ENCODE measurements at places on chromosomes 4 and X. TPM values are rescaled to one million over a fixed set of nuclear protein-coding genes. Genes with fewer than 3 reads are reported as not detected.

- no peak for DNase-seq
Observed at GRCh38 chrX:38774249-38774648, 27.0 kb upstream of the MID1IP1 start.

DNA sequence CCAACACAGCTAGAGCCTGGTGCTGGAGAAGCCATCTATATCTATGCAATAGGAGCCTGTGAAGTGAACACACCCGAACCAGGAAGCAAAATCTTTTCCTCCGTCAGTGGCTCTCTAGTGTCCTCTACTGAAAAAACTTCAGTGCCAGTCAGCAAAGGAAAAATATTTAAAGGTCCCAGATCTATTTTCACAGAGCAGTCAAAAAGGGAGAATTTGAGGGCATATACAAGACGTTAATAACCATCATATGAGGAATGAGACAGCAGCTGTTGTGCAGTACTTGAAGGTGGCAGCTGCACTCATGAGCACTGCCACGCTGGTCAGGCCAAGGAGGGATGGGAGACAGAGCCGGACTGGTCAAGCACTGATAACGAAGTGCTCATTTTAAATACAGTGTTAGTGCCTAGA lies 14.4 kb downstream of the MCUB start:
- no peak for DNase-seq

DNA sequence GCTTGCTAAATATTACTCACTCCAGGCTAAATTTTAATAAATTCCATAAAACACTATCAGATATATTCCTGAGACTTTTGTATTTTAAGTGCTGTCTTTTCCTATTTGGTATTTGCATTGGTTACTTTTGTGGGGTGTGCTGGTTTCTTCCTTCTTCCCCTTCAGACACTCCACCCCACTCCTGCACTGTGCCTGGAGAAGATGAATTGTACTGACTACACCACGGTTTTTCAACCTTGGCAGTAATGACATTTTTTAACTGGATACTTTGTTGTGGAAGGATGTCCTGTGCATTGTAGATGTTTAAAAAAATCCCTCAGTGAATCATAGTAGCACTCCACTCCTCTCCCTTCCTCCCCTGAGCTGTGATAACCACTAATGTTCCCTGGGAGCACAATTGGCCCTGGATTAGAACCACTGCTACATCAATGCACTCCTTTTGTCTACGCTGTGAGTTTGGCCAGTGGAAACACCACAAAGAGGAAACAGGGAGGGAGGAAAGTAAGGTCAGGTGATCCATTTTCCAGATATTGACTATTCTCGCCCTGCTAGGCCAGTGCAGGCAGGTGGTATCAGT lies 36.3 kb downstream of the SNCA start:
- no peak for DNase-seq

BEX3 gene
- polyA plus RNA-seq, result 483 TPM

RAB33A gene
- polyA plus RNA-seq, result 0.52 TPM

DNA sequence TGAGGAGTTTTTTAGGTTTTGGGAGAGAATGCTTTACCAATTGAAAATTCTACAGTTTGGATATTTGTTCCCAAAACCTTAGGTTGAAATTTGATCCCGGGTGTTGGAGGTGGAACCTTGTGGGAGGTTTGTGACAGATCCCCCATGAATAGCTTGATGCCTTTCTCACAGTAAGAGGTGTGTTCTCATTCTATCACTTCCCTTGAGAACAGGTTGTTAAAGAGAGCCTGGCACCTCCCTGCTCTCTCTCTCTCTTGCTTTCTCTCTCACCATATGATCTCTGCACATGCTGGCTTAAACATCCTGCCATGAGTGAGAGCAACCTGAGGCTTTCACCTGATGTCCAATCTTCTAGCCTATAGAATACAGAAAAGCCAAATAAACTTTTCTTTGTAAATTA lies 1475.5 kb upstream of the AGA start:
- DNase-seq, result no peak

DNA sequence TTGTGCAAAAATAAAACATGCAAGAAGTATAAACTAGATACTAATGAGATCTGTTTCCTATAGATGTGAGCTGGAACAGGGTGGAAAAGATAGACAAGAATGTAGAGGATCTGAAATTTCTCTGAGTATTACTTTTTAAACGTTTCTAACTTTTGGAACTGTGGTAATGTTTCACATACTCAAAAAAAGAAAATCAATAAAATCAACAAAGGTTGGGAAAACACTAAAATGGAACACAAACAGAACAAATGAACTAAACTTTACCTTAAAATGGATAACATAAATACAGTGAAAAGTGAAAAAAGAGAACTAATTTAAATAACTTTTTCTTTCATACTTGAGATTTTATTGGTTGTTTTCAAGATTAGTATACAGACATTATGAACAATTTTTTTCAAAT lies 32.0 kb upstream of the MBNL3 start:
- DNase-seq, result no peak

GPR143 gene
- 13.9 TPM for polyA plus RNA-seq

MSX1 gene
- 1.2 TPM for polyA plus RNA-seq

GRCh38 chr4:1126506-1126905 lies 13.1 kb upstream of the RNF212 start:
- no peak for DNase-seq

- no peak for DNase-seq
Observed at GRCh38 chr4:121706595-121707021, 9.8 kb upstream of the ANXA5 start.

NAA11 gene
- not detected for polyA plus RNA-seq

DNA sequence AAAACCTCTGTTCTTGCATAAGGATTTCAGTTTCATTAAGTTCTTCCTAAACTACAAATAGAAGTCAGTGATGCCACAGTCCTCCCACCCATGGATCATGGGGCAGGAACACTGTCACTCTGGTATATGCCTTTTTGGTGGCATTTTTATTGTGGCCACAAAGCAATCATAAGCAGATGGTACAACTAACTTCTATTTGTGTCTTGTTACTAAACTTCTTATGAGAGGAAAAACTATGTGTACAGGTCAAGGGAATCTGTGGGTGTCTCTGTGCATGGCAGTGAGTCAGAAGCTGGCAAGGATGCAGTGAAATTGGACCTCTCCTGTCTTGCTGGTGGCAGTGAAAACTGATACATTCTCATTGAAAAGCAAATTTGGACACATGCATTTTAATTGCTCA lies 245.0 kb upstream of the GPC4 start:
- no peak for DNase-seq

- no peak for DNase-seq
Observed at GRCh38 chr4:20313237-20314030, 61.7 kb downstream of the SLIT2 start.

DNA sequence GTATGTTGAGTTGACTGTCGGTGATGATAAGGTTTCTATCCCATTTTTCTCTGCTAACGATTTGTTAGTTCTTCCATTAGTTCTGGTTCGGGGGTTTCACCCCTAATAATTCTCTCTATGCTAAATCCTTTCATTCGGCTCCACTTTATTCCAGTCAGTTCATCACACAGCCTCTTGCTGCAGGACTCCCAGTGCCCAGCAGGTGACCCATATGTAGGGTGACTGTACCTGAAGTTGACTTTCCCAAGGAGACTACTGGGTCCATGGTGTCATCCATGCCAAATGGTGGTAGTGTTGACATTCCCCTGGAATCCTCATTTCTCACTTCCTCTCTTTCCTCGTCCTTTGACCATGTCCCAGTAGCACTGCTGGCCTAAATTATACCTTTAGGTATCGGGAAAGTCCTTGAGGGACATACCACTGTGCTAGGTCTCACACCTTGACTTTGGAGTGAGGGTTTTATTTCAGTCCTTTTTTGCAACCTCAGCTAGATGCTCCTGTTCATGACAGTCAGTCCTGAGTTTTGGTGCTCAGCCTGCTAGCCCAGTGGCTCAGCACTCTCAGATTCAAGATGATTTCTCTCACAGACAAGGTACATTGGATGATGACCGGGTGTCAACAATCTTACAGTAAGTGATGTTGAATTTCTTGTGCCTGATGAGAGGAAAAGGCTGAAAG lies 105.1 kb upstream of the ARHGAP24 start:
- DNase-seq, result no peak

KIF4A gene
- 18.7 TPM for polyA plus RNA-seq

LINC00632 gene
- polyA plus RNA-seq, result 4.3 TPM

- no peak for DNase-seq
Observed at GRCh38 chr4:165780735-165781134, 92.3 kb upstream of the TLL1 start.

GRCh38 chr4:152678841-152679240 lies 956 bp downstream of the TMEM154 start:
- no peak for DNase-seq

TCEAL8 gene
- polyA plus RNA-seq, result 165 TPM

All from left renal pelvis (tissue), 4 donors.